AG20443 (cell line): ENCODE measurements at places on chromosomes 7 and 10.
A peak's percentile ranks its signal among the peaks of the same experiment; 100 is the strongest.

GRCh38 chr7:105759670-105760550 is 116.5 kb downstream of the ATXN7L1 start:
- peak; percentile 57 for DNase-seq

DNA sequence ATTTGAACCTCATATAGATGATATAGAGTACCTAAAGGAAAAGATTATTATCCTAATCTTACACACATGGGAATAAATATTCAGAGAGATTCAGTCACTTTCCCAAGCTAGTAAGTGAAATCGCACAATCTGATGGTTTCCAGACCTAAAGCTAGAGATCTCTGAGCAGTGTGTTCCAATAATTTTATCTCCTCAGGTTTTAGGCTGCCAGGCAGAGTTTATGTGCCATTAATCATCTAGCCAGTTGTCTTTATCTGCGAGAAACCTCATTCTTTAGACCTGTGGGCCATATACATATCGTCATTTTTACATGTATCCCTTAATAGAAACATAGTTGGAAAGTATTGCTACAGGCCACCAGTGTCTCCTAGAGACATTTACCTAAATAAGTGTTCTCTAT is 647.2 kb upstream of the STEAP1 start:
- no peak for DNase-seq

- peak; percentile 59 for DNase-seq
Measured at GRCh38 chr10:128875956-128876736, 590.9 kb upstream of the MGMT start.

DNA sequence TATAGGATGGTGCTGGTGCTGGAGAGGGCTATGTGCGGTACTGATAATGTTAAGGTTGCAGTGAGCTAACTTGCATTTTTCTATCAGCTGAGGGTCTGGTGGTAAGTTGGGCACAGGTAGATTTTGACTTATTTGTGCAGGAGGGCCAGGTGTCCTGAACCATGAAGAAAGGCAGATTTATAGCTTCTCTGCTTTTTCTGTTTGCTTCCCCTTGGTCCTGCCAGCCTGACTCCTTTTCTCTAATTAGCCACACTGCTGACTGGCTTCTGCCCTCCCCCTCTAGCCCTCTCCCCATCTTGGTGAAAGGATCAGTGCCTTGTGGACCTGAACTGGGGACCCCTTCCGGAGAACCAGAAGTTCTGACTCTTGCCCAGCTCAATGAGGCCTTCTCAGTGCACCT is 40.8 kb upstream of the STEAP4 start:
- no peak for DNase-seq

DNA sequence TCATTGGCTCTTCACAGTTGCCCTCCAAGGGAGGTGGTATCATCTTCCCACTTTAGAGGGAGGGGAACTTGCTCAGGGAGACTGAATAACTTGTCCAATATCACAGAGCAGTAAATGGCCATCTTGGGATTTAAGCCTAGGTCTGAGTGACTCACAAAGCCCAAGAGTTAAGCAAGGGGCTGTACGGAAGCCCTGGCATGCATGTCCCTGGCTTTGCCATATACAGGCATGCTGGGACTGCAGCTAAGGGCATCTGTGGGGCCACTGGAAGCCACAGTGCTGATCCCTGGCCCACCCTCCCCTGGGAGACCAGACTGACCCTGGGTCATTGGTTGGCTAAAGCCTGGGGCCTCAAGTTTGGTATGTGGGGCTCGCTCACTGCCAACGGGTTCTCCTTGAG is 3.1 kb downstream of the VSIR start:
- no peak for DNase-seq

- DNase-seq, result no peak
Measured at GRCh38 chr7:72793791-72794190, 34.2 kb downstream of the TYW1B start.
